Renal cortex interstitium (tissue), 15 donors: ENCODE measurements at places on chromosomes 12 and 14. TPM values are rescaled to one million over a fixed set of nuclear protein-coding genes. Genes with fewer than 3 reads are reported as not detected.

GRCh38 chr14:44846232-44846824, 115.4 kb downstream of the KLHL28 start:
- DNase-seq = peak; percentile 29

- DNase-seq = no peak
Measured at GRCh38 chr12:112962561-112962960, 15.8 kb upstream of the OAS2 start.

GRCh38 chr14:67547224-67547780, 14.2 kb downstream of the PLEKHH1 start:
- DNase-seq = no peak

DNA sequence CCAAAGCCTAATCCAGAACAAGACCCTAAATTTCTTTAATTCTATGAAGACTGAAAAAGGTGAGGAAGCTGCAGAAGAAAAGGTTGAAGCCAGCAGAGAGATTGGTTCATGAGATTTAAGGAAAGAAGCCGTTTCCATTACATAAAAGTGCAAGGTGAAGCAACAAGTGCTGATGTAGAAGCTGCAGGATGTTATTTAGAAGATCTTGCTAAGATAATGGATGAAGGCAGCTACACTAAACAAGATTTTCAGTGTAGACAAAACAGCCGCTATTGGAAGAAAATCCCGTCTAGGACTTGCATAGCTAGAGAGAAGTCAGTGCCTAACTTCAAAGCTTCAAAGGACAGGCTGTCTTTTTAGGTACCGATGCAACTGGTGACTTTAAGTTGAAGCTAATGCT, 65.4 kb upstream of the AMIGO2 start:
- DNase-seq = no peak

DNA sequence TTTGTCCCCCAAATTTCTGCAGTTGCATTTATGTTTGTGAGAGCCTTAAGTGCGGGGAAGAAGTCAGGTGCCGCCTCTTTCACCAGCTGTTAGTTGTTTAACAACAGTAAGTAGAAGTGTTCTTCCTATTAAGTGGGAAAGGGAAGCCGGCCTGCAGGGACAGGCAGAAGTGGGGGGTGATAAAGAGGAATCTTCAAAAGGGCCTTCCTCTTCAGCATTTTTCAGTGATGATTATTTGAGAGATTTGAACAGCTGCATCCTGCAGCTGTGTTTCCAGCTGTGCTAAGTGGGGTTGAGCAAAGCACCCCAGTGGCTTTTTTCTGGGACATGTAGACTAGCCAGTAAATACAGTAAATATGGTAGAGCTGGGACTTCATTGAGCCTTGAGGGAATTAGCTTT, 32.1 kb upstream of the SLC38A1 start:
- DNase-seq = no peak

DNA sequence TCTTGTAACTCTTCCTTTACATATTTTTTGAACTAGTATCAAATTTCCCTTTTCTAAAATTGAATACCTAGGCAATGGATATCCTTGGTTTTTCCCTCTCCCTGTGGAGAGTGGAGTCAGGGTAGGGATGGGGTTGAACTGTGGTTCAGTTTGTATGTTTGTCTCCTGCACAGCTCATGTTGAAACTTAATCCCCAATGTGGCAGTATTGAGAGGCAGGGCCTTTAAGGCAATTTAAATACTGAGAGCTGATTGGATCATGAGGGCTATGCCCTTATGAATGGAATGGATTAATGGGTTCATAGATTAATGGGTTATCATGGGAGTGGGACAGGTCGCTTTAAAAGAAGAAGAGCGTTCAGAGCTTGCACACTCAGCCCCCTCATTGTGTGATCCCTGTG, 127.2 kb upstream of the RGS6 start:
- no peak for DNase-seq

- DNase-seq = no peak
Measured at GRCh38 chr14:29587761-29588470, 339.7 kb downstream of the PRKD1 start.

DNA sequence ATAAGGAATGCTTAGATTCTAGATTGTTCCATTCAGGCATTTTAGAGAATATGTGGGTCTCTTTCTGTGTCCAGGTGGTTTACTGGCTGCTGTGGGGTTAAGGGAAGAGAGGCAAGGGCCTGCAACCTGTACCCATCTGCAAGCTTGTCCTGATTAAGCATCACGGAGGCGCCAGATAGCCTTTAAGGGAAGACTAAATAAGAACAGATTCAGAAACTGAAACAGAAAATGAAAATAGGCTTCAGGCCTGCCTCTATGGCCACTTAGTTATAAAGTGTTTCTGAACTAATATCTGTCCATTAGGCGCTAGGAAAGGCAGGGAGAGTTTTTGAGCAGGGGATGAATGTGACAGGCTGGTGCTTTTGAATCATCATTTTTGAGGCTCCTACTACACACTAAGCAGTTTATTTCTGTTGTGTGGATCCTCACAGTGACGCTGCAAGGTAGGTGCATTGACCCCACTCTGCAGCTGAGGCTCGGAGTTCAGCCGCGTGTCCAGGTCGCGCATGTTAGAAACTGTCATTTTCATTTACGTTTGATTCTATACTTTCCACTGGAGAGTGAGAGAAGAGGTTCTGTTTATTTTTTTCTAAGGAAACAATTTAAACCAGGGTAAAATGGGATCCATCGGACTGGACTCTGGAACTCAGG, 47.4 kb downstream of the SLC6A12 start:
- DNase-seq = no peak

Gene KRT2
- not detected for polyA plus RNA-seq

Gene SPTSSA
- polyA plus RNA-seq = 34.0 TPM

Gene ARF3
- 130 TPM for polyA plus RNA-seq
